ENCODE measurements at places on chromosomes 2 and 18.

DNA sequence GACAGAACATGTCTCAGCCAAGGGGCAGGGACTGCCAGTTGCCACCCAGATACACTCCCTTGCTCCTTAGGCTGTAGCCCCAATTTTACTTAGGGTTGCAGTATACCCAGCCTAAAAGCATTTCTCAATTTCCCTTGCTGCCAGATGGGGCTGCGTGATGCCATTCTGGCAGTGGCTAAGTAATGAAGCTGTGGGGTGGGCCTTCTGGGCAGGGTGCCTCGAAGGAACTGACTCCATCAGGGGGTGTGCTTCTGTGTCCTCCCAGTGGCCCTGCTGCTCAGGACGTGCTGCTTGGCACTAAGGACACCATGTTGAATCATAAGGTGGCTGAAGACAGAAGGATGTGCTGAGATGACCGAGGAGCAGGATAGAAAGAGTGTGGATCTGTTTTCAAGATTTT, 74.2 kb downstream of the VWA3B start:
- DNase-seq = no peak

DNA sequence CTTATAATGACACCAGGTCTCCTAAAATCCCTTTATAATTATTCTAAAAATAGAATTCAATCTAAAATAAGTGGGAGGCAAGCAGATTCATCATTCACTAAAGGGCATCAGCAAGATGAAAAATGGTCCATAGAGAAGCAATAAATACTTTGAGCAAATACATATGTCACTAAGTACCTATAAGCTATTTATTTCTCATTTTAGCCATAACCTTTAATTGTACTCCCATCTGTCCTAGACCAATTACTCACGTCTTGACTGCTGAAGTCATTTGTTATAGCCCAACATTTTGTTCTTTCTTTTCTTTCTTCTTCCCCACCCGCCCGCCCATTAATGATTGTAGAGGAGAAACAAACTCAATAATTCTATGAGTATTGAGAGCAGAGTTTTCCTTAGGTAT, 105.7 kb downstream of the MAP2 start:
- no peak for DNase-seq

DNA sequence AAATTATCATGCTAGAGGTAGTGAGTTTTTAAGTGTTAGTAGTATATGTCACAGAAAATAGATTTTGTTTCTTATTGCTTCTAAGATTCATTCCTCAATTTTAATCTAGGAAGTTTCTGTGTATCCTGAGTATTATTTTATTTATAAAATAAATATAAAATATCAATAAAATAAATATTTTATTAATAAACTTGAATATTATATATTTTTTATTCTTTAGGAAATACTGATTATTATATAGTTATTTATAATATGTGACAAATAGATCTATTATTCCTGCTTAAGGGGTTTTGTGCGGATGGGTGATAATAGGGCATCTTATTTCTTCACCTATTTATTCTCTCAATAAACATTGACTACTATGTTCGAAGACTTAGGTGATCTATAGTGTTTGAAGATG, 191.0 kb downstream of the ZNF407 start:
- DNase-seq = no peak

- DNase-seq = no peak
Measured at GRCh38 chr2:23114299-23114698, 270.7 kb upstream of the KLHL29 start.

DNA sequence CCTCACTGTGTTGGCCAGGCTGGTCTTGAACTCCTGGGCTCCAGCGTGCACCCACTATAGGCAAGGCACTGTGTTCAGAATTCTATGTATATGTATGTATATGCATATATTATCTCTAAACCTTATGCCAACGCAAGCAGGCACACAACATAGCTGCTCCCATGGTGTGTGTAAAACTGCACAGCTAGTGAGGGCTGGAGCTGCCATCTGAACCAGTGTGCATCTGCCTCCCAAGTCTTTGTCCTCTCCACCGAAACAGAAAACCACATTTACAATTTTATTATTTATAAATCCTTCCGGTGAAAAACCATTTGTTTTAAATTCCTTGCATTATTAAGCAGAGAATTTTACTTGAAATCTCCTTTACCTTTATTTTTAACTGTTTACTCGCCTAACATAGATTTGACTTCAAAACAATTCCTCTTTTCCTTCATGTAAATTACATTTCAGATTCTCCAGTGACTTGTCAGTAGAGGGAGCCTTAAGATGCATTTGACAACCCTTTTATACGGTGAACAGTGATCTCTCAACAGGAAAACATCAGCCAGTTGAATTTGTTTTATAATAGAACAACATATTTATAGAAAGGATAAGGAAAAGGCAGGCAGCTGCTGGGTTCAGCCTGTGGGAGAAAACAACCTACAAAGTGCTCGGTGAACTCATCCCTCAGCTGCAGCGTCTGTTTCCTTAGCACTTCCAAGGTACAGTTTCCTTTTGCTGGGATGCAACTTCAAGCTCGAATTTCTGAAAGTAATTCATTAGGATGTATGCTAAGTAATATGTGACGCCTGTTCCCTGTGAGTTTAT, 101.2 kb downstream of the MYT1L start:
- no peak for DNase-seq

DNA sequence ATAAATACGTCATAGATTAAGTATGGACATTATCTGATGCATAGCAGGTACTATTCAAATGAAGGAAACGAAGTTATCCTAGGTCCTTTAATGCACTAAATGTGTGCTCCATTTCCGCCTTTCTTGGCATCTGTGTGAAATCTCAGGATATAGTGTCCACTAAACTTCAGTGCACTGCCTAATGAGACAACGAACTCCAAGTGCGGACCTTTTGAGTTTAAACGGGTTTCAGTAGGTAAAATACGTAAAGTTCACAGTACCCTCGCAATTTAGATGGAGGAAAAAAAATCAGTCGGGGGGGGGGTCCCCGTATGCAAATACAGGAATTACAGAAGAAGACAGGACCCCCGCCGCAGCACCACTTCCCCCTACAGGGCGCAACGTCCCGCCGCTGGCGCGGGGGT, 729 bp upstream of the REL start:
- no peak for DNase-seq

DNA sequence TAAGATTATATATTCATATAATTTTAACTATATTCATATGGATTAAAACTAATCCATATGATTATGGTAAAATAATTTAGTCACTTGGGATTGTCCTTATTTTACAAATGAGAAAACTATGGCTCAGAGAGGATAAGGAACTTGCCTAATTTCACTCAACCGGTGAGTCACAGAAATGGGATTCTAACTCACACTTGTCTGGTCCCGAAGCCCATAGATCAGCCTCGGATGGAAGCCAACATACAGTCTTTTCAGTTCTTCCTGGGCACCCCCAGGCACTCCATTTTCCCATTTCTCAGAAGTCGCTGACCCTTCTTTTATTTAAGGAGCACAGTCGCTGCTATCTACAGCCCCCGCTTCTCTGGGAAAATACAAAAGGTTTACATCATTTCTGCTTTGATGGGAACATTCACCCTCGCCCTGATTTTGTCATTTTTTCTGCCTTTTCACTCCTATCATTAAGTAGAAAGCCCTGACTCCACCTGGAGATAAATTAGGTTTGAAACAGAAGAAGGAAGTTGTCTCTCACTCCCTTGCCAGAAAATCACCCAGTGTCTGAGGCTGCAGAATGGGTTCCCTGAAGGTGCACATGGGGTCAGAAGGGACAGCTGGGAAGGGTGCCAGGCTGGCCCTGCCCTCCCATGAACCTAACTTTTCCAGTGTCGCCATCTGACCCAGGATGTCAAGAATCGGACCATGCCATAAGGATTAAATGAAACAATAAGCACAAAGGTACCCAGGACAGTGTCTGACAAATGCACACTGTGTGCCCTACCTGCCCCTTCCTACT, 36.6 kb downstream of the CYP1B1 start:
- no peak for DNase-seq

- no peak for DNase-seq
Measured at GRCh38 chr18:9764011-9764481, 55.9 kb downstream of the RAB31 start.

DNA sequence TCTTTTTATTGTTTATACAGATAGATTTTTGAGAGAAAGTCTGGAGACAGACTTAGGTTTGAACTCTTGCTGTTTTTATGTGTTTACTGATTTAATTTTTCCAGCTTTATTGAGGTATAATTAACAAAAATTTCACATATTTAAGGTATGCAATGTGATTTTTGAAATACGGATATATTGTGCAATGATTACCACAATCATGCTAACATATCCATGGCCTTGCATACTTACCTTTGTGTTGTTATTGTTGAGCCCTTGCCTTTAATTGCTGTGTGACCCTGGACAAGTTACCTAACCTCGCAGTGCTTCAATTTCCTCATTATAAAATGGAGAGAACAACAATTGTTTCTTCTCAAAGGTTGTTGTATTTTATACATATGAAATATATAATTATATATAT, 13.9 kb upstream of the RBMS1 start:
- no peak for DNase-seq

- no peak for DNase-seq
Measured at GRCh38 chr2:103773884-103774283, 1012.1 kb downstream of the TMEM182 start.

GRCh38 chr18:58025733-58026132, 18.3 kb upstream of the NEDD4L start:
- no peak for DNase-seq

DNA sequence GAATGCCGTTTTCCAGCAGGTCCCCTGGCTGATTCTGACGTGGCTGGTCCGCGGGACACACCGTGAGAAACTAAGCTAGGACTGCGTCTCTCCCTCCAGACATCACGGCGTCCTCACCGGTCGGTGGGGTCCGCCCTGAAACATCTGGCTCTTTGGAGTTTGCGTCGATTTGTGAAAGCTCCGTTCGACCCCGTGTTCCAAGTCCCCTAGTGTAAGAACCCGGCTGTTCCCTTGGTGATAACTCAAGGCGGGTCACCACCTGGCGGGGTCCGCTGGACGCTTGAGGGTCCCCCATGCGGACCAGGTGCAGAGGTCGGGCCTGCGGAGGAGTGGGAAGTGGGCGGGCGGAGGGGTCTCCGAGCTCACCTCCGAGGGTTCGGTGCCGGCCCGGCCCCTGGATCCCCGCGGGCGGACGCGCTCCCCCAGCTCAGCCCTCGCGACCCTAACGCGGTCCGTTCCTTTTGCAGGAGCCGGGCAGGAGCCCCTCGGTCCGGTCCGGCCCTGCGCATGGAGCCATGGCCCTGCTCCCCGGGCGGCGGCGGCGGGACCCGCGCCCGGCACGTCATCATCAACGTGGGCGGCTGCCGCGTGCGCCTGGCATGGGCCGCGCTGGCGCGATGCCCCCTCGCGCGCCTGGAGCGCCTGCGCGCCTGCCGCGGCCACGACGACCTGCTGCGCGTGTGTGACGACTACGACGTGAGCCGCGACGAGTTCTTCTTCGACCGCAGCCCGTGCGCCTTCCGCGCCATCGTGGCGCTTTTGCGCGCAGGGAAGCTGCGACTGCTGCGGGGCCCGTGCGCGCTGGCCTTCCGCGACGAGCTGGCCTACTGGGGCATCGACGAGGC, 65.6 kb downstream of the KCNG2 start:
- DNase-seq = peak; percentile 19

GRCh38 chr2:179460181-179460929, 195.7 kb upstream of the SESTD1 start:
- DNase-seq = no peak

DNA sequence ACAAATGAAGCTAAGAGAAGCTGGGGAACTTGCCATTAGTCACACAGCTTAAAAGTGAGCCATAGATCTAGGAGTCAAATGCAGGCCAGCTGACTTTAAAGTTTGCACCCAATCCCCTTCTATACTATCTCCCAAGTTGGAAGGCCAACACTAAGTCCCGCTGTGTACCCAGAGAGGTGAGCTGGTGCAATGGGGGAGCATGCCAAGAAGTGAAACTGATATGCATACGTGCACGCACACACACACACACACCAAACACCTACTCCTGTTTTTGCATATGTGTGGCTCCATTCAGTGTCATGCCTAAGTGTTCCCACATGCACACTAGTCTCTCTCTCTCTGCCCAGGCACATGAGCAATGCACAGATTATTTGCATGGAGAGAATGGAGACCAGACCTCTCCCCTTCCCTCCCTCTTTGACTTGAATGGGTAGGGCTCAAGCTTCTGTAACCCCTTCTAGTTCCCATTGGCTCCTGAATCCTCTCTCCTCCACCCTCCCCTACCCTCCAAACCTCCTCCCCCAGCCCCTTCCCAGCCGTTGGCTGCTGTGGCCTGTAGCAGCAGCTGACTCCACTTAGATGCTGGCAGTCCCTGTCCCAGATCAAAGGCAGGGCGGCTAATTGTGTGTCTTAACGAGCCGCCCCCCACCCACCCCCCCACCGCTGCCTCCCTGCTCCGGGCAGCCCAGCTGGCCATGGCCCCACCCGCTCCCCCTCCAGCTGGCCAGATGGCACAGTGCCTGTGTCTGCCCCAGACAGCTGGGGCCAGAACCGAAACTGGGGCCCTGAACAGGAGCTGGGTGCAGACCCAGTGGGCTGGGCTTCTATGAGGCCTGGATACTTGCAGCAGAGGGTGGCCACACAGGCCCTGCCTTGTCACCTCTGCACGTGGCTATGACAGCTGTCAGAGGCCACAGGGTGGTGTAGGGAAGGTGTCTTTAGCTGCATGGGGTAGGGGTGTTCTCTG, 5.6 kb downstream of the WNT10A start:
- DNase-seq = no peak

DNA sequence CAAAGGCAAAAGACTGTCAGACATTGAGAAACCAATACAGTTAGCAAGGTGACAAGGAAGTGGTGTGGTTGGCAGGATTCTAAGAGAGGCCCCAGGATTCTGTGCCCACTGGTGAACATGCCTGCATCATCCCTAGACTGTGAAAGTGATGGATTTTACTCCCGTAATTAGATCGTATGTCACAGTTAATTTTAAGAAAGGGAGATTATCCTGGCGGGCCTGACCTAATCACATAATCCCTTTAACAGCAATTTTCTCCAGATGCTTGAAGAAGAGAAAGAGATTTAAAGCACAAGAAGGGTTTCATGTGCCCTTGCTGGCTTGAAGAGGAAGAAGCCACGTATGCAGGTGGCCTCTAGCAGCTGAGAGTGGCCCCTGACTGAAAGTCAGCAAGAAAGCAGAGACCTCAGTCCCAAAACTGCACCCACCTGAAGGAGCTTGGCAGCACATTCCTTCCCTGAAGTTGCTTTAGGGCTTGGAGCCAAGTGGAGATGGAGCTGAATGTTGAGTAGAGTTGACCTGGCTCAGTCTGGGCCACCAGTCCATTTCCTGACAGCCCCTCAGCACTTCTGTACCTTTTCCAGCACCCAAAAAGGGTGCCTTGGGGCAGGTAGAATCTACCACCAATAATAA, 49.1 kb downstream of the GTF3C3 start:
- no peak for DNase-seq

GRCh38 chr2:11250400-11251196, 93.8 kb downstream of the ROCK2 start:
- no peak for DNase-seq

DNA sequence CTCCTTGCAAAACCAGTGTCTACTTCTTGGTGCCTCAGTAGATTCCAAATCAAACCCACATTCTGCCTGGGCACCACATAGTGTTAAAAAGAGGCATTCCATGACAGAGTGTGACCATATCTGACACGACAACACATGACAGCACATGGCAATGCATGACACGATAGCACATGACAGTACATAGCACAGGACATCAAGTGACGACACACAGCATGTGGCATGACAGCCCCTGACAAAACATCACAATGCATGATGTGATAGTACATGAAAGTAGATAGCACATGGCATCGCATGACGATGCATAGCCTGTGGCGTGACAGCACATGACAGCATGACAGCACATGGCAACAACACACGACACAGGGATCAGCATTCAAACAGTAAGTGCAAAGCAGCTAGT, 845.9 kb upstream of the SALL3 start:
- DNase-seq = no peak

Measured in right lobe of liver (tissue), 6 donors.